Astrocyte (in vitro differentiated cells and primary cell): ENCODE measurements at places on chromosomes 2 and 18. TPM values are rescaled to one million over a fixed set of nuclear protein-coding genes. Genes with fewer than 3 reads are reported as not detected.

GRCh38 chr2:134189009-134189720 lies 64.7 kb upstream of the MGAT5 start:
- DNase-seq, result peak; percentile 37
- no peaks in the 10 kb centered on the region for H3K36me3 ChIP-seq
- peaks cover 4% of the 10 kb centered on the region for H3K4me1 ChIP-seq
- H3K27ac ChIP-seq, result no peak overlapping the region

DNA sequence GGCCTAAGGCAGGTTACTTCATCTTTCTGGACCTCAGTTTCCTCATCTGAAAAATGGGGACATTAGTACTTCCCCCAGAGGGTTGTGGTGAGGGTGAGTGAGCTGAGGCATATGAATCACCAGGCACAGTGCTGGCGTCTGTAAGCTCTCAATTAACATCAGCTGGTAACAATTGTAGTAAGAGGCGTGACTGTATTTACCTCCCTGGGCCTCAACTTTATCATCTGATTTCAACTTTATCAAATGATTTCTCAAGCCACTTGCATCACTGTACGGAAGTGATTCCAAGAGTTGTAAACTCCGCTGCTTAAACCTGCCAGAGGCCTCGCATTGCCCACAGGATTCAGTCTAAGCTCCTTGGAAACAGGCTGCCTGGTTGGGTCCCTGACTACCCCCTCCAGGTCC lies 53.6 kb upstream of the PKDCC start:
- H3K36me3 ChIP-seq, result no peaks in the 10 kb centered on the region
- no peaks in the 10 kb centered on the region for H3K4me1 ChIP-seq
- H3K27me3 ChIP-seq, result no peaks in the 10 kb centered on the region
- H3K4me3 ChIP-seq, result no peak overlapping the region

DNA sequence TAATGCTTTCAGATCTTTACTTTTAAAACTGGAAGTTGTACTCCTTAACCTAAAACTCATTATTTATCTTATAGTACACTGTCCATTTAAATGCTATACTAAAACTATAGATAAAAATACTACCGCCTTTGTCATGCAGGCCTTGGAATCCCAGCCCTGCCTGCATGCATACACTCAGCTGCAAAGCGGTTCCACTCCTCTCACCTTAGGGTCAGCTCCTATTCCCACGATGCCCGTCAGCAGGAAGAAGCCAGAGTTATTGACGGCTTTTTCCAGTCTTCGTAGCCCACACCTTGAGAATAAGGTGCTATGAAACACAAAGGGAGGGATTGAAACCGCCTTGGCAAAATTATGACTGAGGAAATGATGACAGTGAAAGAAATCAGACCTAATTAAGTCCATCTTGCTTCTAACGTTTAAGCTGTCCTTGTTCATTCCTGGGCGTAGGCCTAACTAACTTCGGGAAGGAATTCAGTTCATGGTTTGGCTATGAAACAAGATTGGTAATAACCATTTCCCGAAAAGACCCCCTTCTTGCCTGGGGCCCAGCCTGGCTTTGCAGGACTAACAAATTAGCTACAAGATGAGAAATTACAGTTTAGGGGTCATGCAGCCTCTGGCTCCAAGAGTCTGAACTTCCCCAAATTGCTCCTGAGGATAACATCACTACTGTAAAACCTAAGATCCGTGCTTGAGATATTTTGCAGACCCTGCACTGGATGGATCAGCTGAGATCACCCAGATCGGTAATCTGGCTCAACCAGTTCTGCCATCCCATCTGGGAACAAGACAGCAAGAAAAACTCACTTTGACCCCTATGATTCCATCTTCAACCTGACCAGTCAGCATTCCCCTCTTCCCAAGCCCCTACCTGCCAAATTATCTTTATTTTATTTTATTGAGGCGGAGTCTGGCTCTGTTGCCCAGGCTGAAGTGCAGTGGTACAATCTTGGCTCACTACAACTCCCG lies 17.1 kb downstream of the EPB41L5 start:
- H3K27me3 ChIP-seq, result no peaks in the 10 kb centered on the region
- H3K4me3 ChIP-seq, result no peak overlapping the region
- H3K27ac ChIP-seq, result no peak overlapping the region
- no peaks in the 10 kb centered on the region for H3K4me1 ChIP-seq

DNA sequence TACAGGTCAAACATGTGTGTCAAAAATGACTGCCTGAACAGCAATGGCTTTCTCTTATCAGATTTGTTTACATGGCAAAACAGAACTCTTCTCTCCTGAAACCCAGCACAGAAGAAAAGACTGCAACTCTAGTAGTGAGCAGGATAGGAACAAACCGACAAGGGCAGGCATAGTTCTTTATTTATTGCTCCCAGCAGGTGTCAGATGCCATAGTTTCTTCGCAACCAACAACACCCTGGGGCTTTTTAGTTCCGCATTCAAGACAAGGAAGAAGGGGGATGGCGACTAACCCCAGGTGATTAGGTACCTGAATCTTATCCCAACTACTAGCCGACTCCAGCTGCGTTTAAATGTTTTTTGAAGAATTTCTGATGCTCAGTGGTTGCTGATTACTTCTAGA lies 367.5 kb upstream of the FIGN start:
- H3K36me3 ChIP-seq, result no peaks in the 10 kb centered on the region
- H3K4me1 ChIP-seq, result no peaks in the 10 kb centered on the region
- no peak overlapping the region for H3K4me3 ChIP-seq
- no peak overlapping the region for H3K27ac ChIP-seq

GRCh38 chr2:118855451-118856279 lies 8.2 kb upstream of the EN1 start:
- no peak for DNase-seq
- H3K36me3 ChIP-seq, result no peaks in the 10 kb centered on the region
- no peak overlapping the region for H3K27ac ChIP-seq
- peaks cover 93% of the 10 kb centered on the region for H3K27me3 ChIP-seq

DNA sequence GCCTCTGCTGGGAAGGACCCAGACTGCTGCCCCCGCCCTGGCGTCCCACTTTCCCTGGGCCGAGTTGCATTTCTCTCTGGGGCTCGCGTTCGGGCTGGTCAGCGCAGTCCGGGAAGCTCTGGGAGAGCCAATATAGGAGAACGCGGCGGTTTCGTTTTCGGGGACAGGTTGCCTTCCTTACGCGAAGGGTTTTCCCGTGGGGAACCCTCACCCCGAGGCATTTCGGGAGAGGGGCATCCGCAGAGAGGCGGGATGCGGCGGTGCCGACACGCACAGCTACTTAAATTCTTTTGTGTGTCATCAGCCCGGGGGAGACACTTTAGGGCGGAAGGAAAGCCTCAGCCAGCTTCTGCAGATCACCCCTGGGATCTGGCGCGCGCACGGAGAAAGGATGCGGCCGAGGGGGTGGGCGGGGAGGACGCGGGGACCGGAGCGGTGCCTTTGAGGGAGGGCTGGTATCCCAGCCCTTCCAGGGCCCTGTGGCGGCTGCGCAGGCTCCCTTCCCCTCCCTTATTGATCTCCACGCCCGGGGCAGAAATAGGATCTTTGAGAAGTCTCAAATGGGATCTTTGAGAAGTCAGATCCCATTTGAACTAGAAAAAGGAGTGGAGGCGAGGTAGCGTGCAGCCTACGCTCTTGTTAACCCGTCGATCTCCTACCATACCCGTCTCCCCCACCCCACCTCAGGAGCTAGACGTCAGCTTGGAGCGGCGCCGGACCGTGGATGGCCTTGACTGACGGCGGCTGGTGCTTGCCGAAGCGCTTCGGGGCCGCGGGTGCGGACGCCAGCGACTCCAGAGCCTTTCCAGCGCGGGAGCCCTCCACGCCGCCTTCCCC lies 1.2 kb downstream of the GATA6 start:
- H3K4me1 ChIP-seq, result peaks cover 29% of the 10 kb centered on the region
- H3K4me3 ChIP-seq, result peak overlapping the region; percentile 85
- H3K27ac ChIP-seq, result peak overlapping the region; percentile 81
- H3K27me3 ChIP-seq, result peaks cover 40% of the 10 kb centered on the region

- no peak overlapping the region for H3K27ac ChIP-seq
- H3K27me3 ChIP-seq, result no peaks in the 10 kb centered on the region
- DNase-seq, result peak; percentile 82
Observed at GRCh38 chr2:234512884-234513669, 16.2 kb upstream of the ARL4C start.

DNA sequence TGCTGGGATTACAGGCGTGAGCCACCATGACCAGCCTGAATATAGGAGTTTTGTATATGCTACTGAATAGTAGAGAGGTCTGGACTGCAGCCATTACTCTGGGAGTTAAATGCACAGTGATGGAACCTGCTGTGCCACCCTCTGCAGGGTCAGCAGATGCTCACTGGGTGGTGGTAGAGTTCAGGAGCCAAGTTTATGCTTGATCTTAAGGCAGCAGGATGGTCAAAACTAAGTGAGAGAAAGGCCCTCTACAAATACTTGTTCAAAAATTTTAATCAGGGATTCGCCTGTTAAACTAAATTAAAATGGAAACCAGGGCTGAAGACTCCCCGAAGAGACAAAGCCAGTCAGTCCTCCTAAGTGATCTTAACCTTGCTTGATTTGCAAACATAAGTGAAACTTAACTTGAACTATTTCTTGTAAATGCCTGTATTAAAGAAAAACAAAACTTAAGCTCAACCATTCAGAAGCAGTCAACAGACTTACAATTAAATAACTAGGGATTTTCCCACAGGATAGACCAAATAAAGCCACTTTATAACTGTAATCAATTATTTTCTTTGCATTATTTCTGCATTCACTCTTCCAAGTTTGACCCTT lies 4.2 kb upstream of the WDFY1 start:
- no peaks in the 10 kb centered on the region for H3K36me3 ChIP-seq
- peaks cover 6% of the 10 kb centered on the region for H3K4me1 ChIP-seq
- no peaks in the 10 kb centered on the region for H3K27me3 ChIP-seq
- DNase-seq, result no peak
- no peak overlapping the region for H3K27ac ChIP-seq

DNA sequence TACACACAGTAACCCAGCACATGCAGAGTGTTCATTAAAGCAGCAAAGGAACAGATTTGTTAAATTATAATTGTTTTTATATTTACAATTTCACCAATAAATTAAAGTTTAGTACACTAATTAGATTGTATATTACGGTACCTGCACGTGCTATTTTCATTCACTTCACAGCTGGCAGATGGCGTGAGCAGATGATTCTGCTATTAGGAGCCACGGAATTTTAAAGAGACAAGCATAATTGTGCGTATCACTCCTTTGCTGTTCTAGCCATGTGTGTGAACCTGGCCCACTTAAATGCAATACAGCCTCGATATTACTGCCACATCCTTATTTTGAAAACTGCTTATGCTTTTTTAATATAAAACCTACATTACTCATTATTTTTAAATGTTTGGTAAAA lies 332.8 kb upstream of the SOX11 start:
- no peaks in the 10 kb centered on the region for H3K27me3 ChIP-seq
- no peak overlapping the region for H3K27ac ChIP-seq
- no peak for DNase-seq
- H3K36me3 ChIP-seq, result no peaks in the 10 kb centered on the region

- no peaks in the 10 kb centered on the region for H3K4me1 ChIP-seq
- no peaks in the 10 kb centered on the region for H3K27me3 ChIP-seq
- no peak overlapping the region for H3K4me3 ChIP-seq
Observed at GRCh38 chr2:128477891-128478290, 159.2 kb upstream of the HS6ST1 start.

- no peaks in the 10 kb centered on the region for H3K4me1 ChIP-seq
- DNase-seq, result no peak
- no peaks in the 10 kb centered on the region for H3K36me3 ChIP-seq
Observed at GRCh38 chr2:203631068-203631757, 75.2 kb upstream of the CD28 start.

DNA sequence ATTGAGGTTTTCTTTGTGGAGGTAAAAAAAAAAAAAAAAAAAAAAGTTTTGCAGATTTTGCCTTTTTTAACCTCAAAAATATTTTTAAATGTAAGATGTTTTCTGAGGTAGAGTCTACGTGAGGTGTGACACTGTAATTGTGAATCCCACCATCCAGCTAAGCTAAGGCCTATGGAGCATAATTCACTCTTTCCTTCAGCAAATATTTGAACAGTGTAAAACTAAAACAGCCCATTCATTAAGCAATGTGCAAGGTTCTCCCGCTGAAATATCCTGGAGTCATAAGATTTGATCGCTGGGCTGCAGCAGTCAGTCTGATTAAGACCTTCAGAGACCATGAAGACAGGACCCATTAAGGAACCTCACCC lies 105.1 kb downstream of the HNRNPLL start:
- DNase-seq, result no peak
- no peak overlapping the region for H3K4me3 ChIP-seq
- H3K36me3 ChIP-seq, result no peaks in the 10 kb centered on the region
- H3K4me1 ChIP-seq, result no peaks in the 10 kb centered on the region
- no peak overlapping the region for H3K27ac ChIP-seq

DNA sequence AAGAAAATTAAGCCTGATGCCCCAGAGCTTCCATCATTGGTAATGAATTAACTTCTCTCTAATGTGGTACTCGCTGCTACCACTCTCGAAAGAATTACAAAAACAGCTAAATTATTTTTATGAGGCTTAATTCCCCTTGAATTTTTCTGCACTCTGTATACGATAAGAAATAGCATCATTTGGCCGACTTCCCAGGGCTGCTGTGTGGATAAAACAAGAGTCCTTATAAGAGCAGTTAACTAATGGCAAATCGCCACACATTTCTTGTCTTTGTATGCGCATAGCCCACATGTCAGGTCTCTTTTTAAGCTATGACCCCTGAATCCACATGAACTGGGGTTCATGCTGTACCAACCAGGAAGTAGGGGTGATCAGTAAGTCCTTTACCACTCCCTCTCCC lies 668.4 kb downstream of the TMEM182 start:
- no peaks in the 10 kb centered on the region for H3K4me1 ChIP-seq
- H3K27me3 ChIP-seq, result no peaks in the 10 kb centered on the region
- no peak overlapping the region for H3K4me3 ChIP-seq
- H3K36me3 ChIP-seq, result no peaks in the 10 kb centered on the region
- no peak overlapping the region for H3K27ac ChIP-seq
- no peak for DNase-seq

DNA sequence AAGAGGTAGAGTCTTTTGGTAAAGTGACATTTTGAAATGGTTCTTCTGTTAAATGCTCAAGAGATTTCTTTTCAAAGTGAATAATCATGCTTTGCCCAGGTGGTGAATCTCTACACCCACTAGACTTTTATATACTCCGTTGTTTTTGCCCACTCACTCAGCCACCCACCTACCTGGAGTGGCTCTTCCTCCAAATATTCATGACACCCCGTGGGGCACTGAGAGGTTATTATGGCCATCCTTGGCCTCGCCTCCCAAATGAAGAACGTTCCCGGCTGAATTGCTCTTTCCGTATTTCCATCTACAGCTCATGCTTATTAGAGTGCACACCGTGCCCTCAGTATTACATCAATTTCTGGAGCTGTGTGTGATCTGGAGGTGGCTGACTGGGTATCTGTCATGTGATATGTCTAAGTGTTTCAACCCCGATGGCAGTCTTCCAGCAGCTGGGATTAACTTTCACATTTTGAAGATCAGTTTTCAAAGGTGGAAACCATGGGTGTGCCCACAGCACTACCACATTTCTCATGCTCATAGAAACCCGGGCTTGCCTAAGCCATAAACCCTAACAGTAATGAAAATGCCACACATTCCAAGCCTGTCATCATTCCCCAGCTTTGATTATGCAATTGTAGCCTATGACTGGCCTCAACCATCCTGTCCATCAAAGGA lies 406.6 kb upstream of the MMADHC start:
- peaks cover 19% of the 10 kb centered on the region for H3K4me1 ChIP-seq
- no peaks in the 10 kb centered on the region for H3K36me3 ChIP-seq
- H3K27ac ChIP-seq, result no peak overlapping the region
- no peaks in the 10 kb centered on the region for H3K27me3 ChIP-seq
- no peak overlapping the region for H3K4me3 ChIP-seq
- peak; percentile 64 for DNase-seq

- DNase-seq, result no peak
- H3K27me3 ChIP-seq, result no peaks in the 10 kb centered on the region
- no peak overlapping the region for H3K4me3 ChIP-seq
- H3K4me1 ChIP-seq, result peaks cover 11% of the 10 kb centered on the region
- H3K27ac ChIP-seq, result no peak overlapping the region
Observed at GRCh38 chr2:68916226-68916625, 36.5 kb downstream of the GKN2 start.

CD8B2 gene
- not detected in 2 replicates for total RNA-seq

MFSD6 gene
- 2.6 and 2.7 TPM in 2 replicates for total RNA-seq

STEAP3 gene
- 38.8 and 43.1 TPM in 2 replicates for total RNA-seq

PRSS56 gene
- total RNA-seq, result not detected in 2 replicates
